Substantia nigra (tissue), 51 donors: ENCODE measurements at places on chromosomes 11 and 22.

DNA sequence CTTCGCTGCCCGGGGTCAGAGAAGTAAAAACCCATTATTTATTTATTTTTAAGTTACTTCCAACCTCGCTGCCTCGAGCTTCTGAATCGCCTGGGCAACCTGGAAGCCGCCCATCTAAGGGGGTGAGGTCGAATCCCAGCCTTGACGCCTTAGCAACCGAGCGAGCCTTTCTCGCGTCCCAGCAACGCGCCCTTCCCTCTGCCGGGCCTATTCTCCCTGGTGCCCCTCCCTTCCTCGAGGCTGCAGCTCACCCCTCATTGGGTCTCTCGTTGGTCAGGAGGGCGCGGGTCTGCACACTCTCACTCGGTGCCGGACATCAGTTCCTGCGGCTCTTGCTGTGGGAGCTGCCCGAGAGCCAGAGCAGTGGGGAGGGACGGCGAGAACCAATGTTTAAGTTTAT, at the start of gene CCDC81:
CCDC81 (plus strand) TSS at position 302 of the 400 bp plus-strand sequence. CDS start 277 bp downstream, outside the sequence.
- peak; percentile 5 for DNase-seq

GRCh38 chr11:124745270-124745834, 5.6 kb downstream of the NRGN start:
- no peak for DNase-seq

- no peak for DNase-seq
Observed at GRCh38 chr22:39658367-39658766, 87.8 kb downstream of the CACNA1I start.

GRCh38 chr11:14537134-14537599, 17.0 kb upstream of the PSMA1 start:
- DNase-seq = no peak

GRCh38 chr11:132046288-132046865, 676.0 kb downstream of the NTM start:
- DNase-seq = no peak

DNA sequence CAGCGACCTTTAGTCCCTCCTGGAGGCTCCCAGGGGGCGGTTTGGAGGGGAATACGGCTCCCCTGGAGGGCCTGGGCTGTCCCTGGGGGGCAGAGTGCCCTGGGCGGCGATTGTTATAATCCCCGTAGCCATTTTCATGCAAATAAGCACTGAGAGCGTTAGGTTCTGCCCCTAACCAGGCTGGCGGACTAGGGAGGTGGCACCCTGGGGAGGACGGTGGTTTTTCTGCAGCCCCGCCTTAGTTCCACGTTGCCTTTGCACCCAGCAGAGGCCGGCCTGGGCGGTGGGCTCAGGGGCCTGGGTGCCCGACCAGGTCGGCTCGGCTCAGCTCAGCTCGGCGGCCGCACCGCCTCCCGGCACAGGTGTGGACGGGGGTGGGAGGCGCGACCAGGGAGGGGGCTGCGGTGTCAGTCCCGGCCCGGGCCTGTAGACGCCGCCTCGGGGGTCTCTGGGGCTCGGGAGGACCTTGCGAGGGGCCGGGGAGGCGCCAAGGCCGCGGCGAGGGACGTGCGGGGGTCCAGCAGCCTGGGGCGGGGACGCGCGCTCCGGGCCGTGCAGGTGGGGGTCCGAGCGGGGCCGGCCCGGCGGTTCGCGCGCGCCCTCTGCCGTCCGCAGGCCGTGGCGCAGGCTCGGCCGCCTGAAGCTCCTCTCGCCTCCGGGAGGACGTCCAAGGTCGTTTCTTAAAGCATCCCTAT, 2.3 kb upstream of the DUSP8 start:
- no peak for DNase-seq

DNA sequence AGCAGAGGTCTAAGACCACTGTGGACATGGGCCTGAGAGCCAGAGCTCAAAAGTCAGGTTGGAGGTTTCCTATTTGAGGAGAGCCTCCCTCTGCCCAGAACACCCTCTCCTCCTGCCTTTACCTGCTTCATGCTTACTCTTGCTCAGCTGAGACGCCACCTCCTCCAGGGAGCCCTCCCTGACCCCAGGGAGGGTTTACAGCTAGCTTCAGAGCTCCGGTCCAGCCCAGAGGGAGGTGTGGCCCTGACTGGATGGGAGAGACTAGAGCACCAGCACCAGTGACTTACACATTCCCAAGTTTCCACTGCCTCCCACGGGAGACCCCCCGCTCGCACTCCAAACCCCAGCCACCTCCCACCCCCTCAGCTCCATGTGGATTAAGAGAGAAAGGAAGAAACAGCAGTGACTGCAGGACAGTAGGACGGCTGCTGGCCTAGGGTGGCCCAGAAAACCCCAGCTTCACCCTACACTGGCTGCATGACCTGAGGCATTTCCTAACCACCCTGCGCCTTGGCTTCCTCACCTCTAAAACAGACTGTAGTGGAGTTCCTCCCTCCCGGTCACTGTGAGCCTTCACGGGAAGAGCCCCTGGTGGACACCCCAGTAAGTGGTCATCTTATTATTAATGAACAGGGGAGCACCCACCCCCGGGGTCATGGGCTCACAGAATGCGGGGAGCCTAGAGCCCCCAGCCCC, 24.5 kb upstream of the PDGFB start:
- no peak for DNase-seq

DNA sequence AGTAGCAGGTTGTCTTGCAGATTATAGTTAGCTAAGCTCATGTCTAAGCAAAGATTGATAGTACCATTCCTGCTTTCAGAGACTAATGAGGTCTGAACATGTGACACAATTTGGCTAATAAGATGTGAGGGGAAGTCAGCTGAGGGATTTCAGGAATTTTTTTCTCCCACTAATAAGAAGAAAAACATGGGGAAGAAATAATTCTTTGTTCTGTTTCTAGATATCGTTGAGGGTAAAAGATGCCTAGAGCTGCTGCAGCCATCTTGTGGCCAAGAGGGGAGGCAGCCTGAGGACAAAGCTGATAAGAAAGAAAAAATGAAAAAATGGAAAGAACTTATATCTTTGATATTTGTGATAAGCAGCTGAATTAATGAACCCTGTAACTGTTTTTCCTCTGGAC, 1334.4 kb downstream of the LRRC4C start:
- DNase-seq = no peak

GRCh38 chr11:404551-405264, 10.1 kb downstream of the SIGIRR start:
- no peak for DNase-seq

- DNase-seq = no peak
Observed at GRCh38 chr11:29231586-29231985, 785.2 kb downstream of the KCNA4 start.

DNA sequence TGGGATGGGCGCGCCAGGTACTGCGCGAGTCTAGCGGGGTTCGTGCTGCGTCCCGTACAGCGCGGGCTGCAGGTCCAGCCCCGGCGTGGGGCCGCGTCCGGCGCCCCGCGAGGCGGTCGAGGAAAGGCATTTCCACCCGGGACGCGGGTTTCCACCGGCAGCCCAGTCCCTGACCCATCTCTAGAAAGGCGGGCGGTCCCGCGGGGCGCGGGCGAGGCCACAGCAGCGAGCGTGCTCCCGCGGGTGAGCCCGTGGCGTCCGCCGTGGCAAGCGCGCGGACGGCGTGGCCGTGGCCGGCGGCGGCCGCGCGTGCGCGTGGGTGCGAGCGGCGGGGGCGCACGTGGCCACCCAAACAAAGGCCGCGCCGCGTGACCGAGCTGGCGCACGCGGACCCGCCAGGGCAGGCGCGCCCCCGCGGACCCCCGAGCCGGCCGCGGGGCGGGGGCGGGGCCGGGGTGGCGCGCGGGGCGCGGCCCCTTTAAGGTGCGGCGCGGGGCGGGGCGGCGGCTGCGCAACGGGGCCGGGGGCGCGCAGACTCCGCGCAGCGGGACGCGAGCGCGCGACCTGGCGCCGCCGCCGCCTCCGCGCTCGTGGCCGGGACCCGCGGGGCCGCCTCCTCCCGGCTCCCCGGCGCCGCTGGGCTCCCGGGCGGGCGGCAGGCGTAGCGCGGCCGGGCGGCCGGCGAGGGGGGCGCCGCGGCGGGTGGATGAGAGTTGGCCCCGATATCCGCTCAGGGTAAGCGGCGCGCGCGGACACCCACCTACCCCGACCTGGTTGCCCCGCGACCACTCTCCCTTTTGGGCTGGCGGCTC, 39.3 kb upstream of the CELSR1 start:
- DNase-seq = no peak

DNA sequence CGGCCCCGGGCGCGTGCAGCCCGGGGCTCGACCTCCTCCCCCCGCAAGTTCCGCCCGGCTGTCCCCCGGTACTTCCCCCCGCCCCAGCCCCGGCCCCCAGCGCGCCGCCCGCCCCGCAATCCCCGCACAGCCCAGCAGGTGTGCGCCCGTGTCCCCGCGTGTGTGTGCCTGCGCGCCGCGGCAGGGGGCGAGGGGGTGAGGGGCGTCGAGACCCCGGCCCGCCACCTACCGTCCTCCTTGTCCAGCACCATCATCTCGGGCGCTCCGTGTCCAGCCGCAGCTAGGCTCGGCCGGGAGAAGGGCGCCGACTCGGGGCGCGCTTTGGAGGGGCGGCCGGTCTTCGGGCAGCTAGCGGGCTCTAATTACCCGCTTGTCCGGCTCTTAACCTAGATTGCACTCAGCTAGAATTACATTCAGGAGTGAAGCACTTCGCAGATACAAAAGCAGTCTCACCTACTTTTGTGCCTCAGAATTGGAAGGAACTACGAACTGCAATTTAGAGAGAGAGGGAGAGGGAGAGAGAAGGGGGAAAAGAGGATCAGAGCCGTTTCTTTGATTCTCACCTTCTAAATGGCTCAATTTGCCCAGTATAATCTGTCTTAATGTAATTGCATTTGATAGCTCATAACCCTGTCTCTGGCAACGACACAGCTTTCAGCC, 439 bp downstream of the LMO1 start:
- no peak for DNase-seq

GRCh38 chr22:29216873-29217666, 11.4 kb downstream of the EMID1 start:
- DNase-seq = no peak

DNA sequence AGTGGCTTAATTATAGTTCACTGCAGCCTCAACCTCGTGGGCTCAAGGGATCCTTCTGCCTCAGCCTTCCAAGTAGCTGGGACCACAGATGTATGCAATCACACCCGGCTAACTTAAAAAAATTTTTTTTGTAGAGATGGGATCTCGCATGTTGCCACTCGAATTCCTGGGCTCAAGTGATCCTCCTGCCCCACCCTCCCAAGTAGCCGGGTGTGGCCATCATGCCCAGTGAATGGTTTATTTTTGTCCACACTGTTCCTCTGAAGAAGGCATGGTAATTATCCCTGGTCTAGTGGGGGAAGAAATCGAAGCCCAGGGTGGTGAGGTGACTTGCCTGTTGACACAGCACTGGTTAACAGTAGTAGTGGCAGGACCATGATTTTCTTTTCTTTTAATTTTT, 1.9 kb downstream of the SAC3D1 start:
- no peak for DNase-seq

- no peak for DNase-seq
Observed at GRCh38 chr22:32799496-32799895, 2.0 kb upstream of the TIMP3 start.

GRCh38 chr11:46345131-46345597, 2.1 kb upstream of the DGKZ start:
- peak; percentile 25 for DNase-seq

DNA sequence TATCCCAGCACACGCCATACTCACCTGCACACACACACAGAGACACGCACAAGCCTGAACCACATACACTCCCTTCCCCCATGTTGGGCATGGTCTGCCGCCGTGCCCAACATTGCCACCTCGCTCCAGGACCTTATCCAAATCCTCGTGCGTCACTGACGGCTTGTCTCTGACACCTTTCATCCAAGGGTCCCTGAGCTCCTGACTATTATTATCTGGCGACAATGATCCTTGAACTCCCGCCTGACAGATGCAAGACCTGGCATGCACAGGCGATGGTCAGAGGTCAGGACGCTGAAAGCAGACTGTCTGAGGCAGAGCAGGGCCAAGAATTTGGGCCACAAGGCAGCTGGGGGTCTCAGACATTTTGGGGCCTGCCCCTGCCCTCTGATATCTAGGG, 4.2 kb downstream of the MB start:
- no peak for DNase-seq

- DNase-seq = no peak
Observed at GRCh38 chr22:42891008-42891407, 33.9 kb upstream of the ARFGAP3 start.

- DNase-seq = no peak
Observed at GRCh38 chr22:41870786-41871185, 37.9 kb downstream of the SREBF2 start.

GRCh38 chr11:69465236-69466000, 16.0 kb upstream of the LINC01488 start:
- DNase-seq = no peak

DNA sequence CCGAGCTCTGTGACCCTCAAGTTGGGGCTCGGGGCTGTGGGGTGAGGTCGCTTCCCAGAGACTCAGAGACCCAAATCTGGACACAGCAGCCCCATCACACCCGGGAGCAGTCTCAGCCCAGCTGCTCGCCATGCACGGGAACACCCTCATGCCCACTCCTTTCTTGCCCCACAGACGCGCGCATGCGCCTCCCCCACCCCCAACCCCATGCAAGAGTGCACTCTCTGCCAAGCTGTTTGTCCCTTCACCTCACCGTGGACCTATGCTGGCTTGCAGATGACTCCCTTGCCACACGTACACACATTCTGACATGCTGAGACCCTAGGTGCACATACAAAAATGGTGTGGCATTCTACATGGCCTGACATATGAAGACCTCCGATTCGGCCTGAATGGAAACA, 478 bp upstream of the CD248 start:
- no peak for DNase-seq

DNA sequence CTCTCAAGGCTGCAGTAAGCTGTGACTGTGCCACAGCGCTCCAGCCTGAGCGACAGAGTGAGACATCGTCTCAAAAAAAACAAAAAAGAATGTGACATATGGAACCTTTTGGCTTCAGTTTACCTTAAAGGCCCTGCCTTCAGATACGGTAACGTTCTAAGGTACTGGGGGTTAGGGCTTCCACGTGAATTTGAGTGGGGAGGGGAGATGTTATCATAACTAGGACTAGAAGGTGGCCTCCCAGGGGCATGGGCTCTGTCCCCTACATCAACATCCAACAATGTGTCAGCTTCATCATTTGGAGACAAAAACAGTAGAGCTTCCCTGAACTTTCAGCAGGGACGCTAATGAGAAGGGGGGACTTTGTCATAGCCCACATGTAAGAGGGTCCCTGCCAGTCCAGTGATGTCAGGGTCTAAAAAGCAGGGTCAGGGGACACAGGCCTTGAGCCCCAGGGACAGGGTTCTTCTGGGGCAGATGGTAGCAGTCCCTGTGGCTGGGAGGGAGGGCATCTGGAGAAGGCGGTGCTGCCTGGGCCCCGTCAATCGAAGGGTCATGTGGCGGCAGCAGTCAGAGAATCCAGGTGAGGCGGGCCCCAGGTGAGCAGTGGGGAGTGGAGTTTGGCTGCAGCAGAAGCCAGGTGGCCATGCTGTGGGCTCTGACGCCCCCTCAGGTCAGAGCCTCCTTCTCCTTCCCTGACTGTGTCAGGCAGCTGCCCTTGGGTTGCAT, 79.8 kb downstream of the BCR start:
- no peak for DNase-seq

DNA sequence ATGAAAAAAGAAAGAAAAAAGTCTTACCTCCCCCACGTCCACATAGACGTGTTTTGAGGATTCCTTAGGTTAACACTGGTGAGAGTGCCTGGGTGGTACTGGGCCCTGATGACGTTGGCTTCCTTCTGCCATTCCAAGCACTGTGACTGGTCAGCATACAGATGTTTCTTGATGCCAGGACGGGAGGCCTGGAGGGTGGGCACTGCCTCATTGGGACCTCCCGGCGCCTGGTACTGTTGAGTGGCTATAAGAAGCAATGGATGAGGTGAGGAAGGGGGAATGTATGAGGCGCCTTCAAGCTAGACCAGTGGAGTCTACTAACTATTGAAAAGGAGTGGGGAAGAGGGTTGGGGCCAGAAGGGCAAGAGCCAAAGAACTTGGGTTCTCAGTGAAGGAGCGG, 45.3 kb downstream of the MICAL2 start:
- DNase-seq = no peak
